SHP77 (cell line): ENCODE measurements at places on chromosomes 16 and 17.

DNA sequence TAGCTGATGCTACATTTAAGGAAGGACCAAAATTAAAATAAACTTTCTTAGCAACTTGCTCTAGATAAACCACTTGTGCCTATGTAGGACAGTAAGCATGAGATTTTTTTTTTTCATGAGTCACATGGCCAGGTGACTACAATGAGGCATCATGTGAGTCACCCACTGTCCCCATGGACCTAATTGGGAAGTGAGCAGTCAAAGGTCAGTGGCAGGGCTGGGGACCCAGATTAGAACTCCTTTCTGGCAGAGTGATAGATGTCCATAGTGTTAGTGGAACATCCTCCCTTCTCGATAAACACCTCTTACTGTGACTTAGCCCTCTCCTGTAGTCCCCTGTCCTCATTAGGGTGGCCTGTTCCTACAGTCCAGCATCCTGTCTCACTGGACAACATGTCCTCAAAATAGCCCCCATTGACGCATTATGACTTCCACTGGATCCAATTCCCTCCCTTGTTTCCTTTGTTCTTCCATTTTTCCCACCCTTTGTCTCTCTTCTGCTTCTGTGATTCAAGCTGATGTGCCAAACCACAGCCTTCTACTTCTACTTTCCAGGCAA is 12.4 kb downstream of the ITGB3 start:
- no peak for DNase-seq

GRCh38 chr16:374616-374926 is 4.2 kb upstream of the MRPL28 start:
- no peak for DNase-seq

DNA sequence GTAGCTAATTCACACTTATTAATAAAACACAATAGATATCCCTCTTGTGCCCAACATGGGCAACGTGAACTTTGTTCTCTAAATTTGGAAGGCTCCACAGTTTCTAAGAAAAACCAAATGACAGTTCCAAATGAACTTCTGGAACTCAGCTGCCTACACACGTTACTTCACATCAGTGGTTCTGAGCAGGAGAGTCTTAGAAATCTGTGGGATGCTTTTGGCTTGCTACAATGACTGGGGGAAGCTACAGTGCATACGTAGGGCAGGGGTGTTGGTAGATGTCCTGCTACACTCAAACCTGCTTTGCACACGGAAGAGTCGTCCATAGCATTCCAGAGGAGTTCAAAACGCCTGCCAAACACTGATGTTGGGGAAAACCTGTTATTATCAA is 8.0 kb downstream of the TXNDC11 start:
- DNase-seq, result no peak

DNA sequence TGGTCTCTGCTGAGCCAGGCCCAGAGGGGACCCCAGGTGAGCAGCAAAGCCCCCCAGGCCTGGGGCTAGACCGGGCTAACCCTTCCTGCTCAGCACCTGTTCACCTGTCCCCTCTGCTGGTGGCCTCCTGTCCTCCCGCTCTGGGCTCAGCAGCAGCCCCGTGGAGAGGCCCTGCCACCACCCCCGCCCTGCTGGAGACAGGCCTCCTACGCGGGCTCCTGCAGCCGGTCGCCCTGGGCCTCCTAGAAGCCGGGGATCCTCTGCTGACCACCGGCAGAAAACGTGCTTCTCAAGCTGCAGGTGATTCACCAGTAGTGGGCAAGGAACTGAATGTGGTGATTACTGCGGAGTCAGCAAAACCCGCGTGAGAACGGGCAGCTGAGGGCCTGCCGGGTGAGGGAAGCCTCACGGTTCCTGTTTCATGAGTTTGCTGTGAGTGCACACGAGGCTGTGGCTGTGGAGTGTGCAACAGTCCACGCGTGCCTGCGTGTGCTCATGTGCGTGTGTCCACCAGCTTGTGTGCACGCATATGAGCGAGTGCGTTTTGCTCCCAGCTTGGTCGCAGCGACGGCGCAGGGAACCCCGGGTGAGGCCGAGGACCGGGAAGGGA is 792 bp downstream of the SECTM1 start:
- DNase-seq, result no peak

DNA sequence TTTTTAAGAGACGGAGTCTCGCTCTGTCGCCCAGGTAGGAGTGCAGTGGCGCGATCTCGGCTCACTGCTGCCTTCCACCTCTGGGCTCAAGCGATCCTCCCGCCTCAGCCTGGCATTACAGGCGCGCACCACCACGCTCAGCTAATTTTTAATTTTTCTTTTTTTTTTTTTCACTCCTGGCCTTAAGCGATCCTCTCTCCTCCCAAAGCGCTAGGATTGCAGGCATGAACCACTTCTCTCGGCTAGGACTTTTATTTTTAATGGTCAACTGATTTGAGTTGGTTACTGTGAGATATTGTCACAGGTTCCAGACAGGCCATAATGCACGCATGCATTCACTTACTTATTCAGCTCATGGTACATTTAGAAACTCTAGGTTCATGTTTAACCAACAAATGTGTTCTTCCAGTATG is 888 bp downstream of the PIGW start:
- no peak for DNase-seq

DNA sequence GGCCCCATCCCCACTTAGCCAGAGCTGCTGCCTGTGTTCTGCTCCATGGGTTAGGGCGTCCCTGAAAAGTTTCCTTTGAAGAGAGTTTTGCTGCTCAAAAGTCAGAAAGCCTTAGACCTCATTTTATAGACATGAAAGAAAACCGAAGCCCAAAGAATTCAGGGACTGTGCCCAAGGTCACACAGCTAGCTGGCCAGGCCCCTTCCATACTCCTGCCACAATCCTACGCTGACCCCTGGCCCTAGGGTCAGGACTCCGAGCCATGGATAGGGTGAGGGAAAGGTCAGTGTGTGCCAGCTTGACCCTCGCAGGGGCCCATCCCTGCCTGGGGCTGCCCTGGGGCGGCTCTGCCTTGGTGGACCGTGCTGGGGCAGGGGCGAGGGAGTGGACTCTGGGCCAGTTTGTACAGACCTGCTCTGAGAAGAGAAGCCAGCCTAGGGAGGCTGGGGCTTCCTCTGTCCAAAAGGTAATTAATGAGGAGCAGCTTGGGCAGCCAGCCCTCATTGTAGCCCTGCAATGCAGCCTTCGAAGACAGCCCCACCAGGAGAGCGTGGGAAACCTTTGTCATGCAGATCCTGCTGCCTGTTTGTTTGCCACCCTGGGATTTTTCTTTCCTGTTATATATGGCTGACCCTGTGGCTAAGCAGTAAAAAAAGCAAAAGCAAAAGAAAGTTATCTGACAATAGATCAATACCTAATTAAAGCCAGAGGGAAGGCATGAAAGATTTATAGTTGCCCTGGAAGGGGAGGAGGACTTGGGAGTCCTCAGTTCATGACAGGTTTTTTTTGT is 37.4 kb downstream of the RHBDL3 start:
- no peak for DNase-seq

- DNase-seq, result no peak
These were observed 40.9 kb downstream of the RAP1GAP2 start for GRCh38 chr17:2837147-2837561.

GRCh38 chr16:27677263-27677662 is 127.3 kb downstream of the KATNIP start:
- DNase-seq, result no peak

DNA sequence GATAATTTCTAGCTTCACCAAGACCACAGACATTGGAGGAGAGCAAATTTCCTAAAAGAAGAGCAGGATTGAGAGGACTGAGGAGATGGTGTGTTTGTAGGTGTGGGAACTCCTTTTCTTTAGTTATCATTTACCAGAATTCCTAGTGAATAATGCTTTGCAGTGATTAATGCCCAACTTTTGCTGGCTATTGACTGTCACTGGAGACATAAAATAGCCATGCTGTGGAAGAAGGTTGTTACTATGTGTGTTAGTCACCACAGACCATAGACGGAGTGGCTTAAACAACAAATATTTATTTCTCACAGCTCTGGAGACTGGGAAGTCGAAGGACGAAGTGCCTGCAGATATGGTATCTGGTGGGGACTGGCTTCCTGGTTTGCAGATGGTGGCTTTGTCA is 179.1 kb downstream of the SHISA9 start:
- no peak for DNase-seq

DNA sequence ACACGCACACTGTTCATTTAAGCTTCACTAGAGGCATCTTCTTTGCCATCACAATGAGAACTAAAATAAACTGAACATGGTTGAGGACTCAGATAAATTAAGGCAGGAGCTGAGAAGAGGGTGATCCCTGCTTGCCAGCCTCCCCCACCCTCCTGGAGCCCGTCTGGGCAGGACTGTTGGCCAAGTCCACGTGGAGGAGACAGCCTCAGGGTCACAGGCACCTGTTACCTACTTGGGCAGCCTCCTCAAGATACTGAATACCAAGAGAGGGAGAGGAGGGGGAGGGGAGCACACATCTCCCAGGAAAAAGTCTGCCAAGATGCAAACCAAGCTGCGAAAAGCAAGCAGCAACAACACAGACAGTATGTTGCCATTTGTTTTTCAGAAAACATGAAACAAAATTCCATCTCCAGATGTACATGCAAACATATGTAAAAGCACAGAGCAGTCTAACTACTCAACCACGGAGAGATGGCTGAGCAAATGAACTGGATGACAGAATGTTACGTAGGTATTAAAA is 67.4 kb downstream of the SLC39A11 start:
- DNase-seq, result no peak

GRCh38 chr16:56643080-56643778 is 4.8 kb downstream of the MT1A start:
- DNase-seq, result no peak
